Stimulated activated CD4-positive, alpha-beta T cell treated with anti-CD3 and anti-CD28 coated beads, Interleukin-15, amount 100 ng/mL, for 24 hours (primary cell): ENCODE measurements at places on chromosomes 11 and 22.

GRCh38 chr11:124835918-124836317 lies 29.3 kb upstream of the ROBO3 start:
- DNase-seq: no peak

DNA sequence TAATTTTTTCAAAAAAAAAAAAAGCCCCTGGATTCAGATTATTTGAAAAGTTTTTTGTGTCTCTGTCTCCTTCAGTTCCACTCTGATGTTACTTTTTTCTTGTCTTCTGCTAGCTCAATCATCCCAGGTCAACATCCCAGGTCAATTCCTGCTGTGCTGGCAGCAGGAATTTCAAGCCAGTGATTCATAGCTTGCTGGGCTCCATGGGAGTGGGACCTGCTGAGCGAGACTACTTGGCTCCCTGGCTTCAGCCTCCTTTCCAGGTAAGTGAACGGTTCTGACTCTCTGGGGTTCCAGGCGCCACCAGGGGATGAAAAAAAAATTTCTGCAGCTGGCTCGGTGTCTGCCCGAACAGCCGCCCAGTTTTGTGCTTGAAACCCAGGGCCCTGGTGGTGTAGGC lies 31.4 kb downstream of the PLAAT5 start:
- no peak for DNase-seq

DNA sequence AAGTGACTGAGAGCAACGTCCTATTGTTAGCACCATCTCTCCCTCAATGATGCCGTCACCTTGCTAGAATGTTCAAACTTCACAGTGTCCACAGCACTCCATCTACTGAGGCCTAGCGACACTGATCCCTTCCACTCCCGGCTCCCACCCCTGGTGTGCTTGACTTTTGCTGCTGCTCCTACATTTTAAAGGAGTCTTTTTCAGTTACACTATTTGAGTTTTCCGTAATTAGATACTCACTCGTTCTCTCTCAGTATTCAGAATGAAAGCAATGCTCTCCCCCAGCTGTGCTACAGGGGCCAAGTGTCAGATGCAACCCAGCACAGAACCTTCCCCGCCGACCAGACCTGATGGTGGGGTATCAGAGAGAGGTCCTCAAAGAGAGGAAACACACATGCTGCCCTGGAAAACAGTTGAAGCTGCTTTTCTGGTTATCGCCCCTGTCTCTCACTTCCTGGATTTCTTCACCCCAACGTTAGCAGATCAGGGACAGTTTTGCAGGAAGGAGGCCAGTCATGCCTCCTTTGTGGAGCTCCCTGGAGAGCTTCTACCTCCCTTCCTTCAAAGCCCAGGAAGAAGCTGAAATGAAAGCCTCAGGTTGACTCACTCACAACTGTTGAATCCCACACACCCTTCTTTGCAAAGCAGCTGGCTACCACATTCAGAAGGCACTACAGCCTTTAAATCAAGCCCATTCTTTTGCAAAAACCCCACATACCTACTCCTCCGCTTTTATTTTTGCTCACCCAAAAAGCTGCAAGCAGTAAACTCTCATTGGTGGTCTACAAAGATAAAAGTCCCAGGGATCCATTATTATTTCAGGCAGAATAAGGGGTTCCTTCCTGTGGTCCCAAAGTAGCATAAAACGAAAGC lies 23.5 kb downstream of the LARGE1 start:
- DNase-seq: no peak

DNA sequence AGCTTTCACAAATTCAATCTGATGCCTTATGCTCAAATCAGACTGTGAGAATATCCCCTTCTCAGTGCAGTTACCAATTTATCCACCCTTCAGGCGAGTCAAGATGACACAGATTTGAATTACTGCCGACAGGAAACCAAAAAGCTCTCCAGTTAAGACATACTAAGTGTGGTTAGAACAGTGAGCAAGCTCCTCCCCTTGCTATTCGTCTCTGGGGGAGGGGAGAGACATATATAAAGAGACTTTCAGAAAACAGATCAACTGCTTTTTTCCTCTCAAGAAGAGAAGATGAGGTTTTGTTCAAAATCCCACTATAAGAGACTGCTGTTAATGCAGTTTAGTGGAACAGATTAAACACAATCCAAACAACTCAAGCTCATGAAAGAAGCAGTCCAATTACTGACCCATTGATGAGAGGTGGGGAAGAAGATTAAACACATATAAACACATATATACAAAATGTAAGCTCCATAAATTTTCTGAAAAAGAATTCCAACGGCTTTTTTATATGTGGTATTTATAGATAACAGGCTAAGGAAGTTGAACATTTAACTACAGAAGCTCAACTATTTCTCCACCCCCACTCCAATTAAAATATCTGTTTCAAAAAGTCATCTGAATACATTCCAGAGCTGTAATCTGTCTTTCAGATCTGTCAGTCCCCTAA lies 102.7 kb downstream of the MRTFA start:
- DNase-seq: peak; percentile 59

GRCh38 chr11:8987446-8987845 lies 16.4 kb downstream of the NRIP3 start:
- no peak for DNase-seq

- DNase-seq: peak; percentile 66
Observed at GRCh38 chr11:62880231-62880802, 379 bp upstream of the SLC3A2 start.

DNA sequence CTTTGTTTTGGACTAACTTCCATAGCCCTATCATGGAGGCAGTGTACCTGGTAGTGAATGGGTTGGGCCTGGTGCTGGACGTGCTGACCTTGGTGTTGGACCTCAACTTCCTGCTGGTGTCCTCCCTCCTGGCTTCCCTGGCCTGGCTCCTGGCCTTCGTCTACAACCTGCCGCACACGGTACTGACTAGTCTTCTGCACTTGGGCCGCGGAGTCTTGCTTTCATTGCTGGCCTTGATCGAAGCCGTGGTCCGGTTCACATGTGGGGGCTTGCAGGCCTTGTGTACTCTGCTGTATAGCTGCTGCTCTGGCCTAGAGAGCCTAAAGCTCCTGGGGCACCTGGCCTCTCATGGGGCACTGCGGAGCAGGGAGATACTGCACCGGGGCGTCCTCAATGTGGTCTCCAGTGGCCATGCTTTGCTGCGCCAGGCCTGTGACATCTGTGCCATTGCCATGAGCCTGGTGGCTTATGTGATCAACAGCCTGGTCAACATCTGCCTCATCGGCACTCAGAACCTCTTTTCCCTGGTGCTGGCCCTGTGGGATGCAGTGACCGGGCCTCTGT lies 846 bp downstream of the RNF26 start:
- DNase-seq: no peak

DNA sequence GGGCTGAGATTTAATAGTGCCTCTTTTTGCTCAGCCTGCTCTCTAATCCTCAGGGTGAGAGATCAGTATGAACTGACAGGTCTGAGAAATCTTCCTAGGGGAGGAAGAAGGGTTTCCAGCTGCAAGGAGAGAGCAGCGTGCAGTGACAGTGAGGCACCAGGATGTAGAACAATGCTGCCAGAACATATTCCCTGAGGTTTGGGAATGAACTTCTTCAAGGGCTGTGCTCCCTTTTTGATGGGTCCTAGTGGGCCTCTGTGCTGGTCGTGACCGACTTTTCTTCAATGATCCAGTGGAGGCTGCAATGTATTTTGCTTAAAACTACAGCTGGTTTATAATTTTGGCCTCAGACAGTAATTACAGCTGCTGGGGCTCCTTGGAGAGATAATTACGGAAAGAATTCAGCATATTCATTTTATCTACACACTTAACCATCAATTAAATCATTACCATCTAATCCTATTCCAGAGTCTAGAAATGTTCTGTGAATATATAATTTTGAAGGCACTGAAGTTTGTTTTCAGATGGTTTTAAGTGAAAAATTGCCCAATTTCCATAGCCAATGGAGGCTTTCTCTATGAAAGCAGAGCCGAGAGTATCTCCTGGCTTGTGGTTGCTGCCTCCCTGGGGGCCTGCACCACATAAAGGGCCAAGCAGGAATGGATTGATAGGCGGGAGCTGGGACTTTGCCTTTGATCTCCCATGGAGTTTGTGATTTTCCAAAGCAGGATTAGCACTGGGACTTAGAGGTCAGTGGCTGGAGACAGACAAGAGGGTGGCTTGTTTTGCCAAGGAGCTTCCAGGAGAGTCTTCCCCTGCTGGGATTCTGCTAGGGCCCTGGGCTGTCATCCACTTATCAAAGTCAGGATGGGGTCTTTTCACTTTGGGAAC lies 41.0 kb upstream of the OLFML1 start:
- DNase-seq: no peak

- peak; percentile 22 for DNase-seq
Observed at GRCh38 chr22:45612451-45612901, 59.2 kb upstream of the ATXN10 start.

DNA sequence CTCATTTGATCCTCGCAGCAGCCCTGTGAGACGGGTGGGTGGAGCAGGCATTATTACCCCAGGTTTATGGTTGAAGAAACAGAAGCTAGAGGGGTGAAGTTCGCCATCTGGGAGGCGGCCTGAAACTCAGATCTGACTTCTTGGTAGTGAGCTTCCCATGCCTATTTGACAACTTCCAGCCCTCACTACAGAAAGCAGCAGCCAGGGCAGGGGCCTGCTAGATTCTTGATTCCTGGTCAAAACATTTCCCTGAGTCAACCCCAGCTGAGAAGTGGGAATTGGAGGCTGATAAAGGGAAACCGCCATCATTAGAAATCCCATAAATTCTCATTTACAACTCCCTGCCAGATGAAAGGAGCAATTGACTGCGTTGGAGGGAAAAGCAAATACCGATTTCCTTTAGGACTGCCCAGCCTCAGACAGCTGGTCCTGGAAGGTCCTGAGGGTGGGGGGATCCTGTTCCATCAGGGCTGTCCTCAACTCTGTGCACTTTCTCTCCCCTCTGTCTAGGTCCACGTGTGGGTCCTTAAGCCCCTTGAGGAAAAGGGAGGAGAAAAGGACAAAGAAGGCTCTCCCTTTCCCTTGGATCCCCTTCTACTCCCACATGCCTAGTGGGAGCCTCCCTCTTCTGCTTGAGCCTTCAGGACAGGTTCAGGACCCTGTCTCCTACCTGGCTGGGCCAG lies 10.2 kb upstream of the NECTIN1 start:
- DNase-seq: no peak

DNA sequence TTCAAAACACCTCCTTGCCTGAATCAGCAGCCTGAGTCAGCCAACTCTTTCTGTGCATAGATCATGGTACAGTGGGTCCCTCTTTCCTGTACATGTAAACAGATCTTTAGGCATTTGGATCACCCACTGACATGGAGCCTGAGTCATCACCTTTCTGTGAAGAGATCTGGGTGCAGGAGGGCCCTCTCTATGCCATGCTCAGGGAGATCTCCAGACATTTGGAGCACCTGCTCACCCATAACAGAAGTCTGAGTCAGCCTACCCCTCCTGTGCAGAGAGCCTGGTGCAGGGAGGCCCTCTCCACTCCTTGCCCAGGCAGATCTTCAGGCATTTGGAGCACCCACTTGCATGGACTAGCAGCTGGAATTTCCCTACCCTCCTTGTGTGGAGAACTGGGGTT lies 56.2 kb upstream of the GLYAT start:
- no peak for DNase-seq

DNA sequence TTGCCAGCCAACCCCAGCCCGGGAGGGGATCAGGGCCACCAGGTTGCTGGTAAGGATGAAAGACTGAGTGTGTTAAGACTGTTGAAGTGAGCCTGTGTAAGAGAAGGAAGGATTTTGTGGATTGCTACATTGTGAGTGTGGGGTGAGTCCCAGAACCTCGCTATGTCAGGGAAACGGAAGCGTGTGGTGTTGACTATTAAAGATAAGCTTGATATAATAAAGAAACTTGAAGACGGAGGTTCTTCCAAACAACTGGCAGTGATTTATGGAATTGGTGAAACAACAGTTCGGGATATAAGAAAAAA lies 627 bp downstream of the JRKL start:
- DNase-seq: no peak

DNA sequence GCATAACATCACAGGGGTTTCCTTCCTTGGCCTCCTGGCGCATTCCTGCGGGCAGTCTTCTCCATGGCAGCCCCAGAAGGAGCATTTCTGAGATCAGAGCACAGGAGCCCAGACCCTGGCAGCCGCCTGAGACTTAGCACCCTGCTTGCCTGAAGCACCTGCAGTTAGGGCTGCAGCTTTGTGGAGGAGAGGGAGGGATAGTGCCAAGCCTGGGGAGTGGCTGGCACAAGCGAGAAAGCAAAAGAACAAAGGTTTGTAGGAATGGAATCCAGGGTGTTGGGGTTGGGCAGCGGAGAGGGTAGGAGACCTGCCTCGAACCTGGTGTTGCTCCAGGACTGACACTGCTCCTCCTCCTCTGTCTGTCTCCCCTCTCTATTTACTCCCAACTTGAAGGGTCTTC lies 66.9 kb downstream of the SCN3B start:
- no peak for DNase-seq

DNA sequence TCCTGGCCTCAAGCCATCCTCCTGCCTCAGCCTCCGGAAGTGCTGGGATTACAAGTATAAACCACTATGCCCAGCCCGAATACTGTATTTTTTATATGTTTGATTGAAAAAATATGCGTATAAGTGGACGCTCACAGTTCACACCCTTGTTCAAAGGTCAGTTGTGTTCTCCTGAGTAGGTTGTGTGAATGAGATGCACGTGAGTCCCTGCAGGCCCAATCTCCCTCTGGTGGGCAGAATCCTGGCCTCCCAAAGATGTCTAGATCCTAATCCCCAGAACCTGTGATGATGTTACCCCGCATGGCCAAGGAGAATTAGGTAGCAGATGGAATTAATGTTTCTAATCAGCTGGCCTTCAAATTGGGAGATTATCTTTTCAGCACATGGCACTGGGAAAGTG lies 41.9 kb downstream of the CTTN start:
- DNase-seq: no peak

DNA sequence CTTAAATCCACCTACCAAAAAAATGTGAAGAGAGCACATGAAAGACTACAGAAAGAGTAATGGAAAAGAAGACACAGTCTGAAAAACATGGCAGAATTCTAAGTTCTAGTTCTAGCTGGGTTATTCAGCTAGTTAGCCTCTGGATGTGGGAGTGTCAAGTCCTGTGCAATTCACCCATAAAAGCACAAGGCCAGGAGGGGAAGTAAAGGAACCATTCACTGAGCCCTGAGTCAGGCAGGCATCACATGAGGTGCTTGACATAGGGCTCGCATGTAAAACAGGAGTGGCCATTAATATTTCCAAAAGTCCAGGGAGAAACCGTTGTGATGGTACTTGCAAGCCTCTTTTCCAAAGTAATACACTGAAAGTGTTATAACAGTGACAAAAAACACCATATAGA lies 103.7 kb downstream of the GAB2 start:
- DNase-seq: no peak
